Fibroblast of the aortic adventitia (primary cell): ENCODE measurements at places on chromosomes 5 and 9. TPM values are rescaled to one million over a fixed set of nuclear protein-coding genes. Genes with fewer than 3 reads are reported as not detected.

Gene OR1Q1
- 0.81 TPM in 1 of 2 replicates, not detected in the other for total RNA-seq

Gene PFN3
- total RNA-seq: not detected in 2 replicates

Gene STPG3
- not detected in 2 replicates for total RNA-seq

Gene TMOD1
- total RNA-seq: 0.16 and 0.18 TPM in 2 replicates

Gene HRCT1
- total RNA-seq: 0.81 TPM in 1 of 2 replicates, not detected in the other

Gene FSD1L
- 5.2 and 7.0 TPM in 2 replicates for total RNA-seq

Gene LECT2
- not detected in 2 replicates for total RNA-seq

Gene TEX48
- total RNA-seq: not detected in 2 replicates

Gene DRD1
- total RNA-seq: 0.18 TPM in 1 of 2 replicates, not detected in the other

Gene IL9
- total RNA-seq: not detected in 2 replicates

Gene PCDHGC3
- total RNA-seq: 53.7 and 97.7 TPM in 2 replicates

Gene SPAAR
- total RNA-seq: not detected in 2 replicates
